ENCODE measurements at places on chromosomes 11 and 22.

DNA sequence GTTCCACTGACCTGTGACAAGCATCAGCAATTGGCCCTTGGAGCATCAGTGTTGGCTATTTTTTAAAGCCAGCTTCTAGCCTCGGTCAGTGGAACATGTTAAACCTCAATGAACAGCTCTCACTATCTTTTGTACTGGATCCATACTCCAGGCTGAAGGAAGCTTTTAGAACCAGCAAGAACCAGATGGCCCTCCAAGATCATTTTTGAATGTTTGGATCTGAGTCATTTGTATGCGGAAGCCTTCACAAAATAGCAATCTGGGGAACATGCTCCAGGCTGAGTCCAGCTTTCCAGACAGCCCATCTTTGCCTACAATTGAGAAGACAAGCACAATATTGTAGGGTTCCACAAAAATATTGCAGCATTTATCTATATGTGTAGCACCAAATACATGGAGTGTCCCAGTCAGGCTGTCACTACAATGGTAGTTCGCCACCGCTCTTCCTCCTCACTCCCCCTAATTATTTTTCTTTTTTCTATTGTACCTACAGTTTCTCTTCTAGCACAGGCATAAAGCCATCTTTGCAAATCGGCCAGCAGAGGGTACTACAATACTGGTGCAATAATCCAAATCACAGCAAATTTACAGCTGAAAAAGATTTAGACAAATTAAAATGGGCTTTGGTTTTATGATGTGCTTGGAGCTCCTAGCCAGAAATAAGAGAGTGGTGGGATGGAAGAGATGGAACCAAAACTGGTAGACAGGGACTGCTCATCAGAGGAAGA, 177.4 kb upstream of the BLID start:
- no peak for DNase-seq

- DNase-seq: no peak
These were observed 26.8 kb upstream of the JAM3 start for GRCh38 chr11:134041791-134042696.

GRCh38 chr11:7889985-7890384, 41.1 kb downstream of the OR10A6 start:
- no peak for DNase-seq

DNA sequence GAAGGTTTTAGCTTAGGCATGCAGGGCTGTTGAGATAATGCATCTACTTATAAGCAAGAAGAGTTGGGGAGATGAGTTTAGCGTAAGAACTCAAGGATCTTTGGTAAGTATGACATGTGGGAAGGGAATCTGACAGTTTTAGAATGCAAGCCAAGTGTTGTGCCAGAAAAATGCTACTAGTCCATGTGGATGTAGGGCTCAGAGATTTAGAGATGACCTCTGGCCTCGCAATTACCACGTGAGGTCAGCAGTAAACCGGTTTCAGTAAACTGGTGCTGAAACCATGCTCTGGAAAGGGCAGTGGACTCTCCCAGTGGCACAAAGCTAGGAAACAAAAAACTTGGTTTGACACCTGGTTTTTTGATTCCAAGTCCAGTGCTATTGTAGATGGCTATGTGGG, 18.9 kb downstream of the MRPL16 start:
- no peak for DNase-seq

DNA sequence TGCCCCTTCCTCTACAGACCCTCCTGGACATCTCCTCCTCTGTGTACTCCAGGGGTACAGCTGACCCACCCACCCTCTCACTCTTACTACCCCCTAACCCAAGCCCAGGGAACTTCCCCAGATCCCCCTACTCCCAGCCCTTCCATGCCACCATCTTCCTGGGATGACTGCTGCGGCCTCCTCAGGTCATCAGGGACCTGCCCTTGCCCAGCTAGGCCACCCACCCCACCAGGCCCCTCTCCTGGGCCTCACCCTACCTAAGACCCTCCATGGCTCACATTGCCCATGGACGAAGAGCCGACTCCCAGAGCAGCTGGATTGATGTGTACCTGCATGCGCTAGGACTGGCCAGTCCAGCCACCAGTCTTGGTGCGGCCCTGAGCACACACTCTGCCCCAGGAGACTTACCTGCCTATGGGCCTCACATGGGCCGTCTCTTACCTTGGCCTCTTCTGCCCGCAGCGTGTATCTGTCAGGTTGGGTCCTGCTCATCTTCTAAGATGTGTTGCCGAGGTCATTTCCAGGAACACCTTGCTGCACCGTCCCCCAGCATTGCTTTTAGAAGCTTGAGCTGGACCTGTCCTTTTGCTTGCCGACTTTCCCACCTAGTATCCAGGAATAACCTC, 2.0 kb upstream of the CLDN5 start:
- no peak for DNase-seq
